Activated T-cell treated with anti-CD3 and anti-CD28 coated beads for 1 hour (primary cell): ENCODE measurements at places on chromosomes 16 and 17.

DNA sequence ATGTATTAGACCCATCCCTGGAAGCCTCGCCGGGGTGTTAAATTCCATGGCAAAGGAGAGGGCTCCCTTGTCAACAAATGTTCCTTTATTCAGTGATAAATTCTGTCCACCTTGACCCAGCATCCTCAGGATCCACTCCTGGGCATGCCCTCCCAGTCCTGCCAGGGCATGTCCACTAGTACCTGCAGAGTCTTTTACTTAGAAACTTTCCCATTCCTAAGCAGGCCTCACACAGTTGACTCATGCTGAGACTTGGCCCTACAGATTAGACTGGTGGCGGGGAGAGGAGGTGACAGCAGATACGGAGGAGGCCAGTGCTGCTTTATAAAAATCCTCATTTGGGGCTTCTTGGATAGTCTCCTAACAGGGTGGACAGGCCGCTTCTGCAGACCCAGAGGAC lies 88.8 kb downstream of the CYLD start:
- no peak for DNase-seq

DNA sequence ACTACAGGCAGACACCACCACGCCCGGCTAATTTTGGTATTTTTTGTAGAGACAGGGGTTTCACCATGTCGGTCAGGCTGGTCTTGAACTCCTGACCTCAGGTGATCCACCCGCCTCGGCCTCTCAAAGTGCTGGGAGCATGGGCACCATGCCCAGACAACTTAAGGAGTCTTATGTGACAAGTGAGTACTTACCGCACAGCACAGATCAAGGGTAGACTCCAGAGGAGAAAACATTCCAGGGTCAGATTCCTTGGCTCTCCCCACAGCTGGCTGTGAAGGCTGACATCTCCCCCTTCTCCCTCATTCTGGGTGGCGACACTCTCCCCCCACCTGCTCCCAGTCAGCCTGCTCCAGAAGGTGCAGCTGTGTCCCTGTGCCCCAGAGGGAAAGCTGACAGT lies 10.6 kb downstream of the ZSCAN10 start:
- no peak for DNase-seq

GRCh38 chr17:42233994-42234393 lies 39.7 kb upstream of the GHDC start:
- DNase-seq = no peak

- no peak for DNase-seq
Observed at GRCh38 chr17:39960524-39961041, 2.2 kb upstream of the GSDMA start.

GRCh38 chr16:4142268-4142667 lies 26.0 kb upstream of the ADCY9 start:
- peak; percentile 12 for DNase-seq

GRCh38 chr17:78998311-78999055 lies 11.1 kb downstream of the CANT1 start:
- DNase-seq = no peak

- DNase-seq = no peak
Observed at GRCh38 chr17:81924557-81925532, 2.7 kb downstream of the MAFG start.

- DNase-seq = no peak
Observed at GRCh38 chr16:66188917-66189725, 177.4 kb upstream of the CDH5 start.

DNA sequence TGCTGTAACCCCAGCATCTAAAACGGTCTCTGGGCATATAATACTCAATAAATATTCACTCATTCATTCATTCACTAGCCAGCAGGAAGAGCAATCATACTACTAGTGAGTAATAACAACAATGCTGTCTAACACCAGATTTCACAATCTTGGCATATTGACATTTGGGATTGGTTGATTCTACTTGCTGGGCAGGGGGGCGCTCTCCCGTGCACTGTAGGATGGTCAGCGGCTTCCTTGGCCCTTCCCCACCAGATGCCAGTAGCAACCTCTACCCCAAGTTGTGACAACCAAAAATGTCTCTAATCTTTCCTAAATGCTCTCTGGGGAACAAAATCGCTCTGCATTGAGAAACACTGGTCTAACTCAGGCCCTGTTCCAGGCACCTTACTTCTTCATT lies 20.7 kb downstream of the WFDC1 start:
- no peak for DNase-seq

GRCh38 chr16:73872856-73873255 lies 423.8 kb upstream of the PSMD7 start:
- no peak for DNase-seq

DNA sequence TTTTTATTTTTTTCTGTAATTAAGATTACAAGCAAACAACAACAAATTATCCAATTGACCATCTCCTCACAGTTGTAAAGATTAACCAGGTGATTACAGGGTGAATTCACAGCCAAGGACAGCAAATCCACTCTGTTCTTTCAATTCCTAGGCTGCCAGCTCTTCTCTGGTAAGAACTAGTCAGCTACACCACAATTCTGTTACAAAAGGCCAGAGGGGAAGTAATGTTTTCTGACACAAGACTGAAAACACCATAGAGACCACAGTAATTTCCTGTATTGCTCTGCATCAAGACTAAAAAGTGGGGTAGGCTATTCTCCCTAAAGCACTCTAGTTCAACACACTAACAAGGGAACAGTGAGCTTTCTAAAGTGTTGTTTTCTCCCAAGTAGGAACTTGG lies 10.6 kb downstream of the CA10 start:
- no peak for DNase-seq

DNA sequence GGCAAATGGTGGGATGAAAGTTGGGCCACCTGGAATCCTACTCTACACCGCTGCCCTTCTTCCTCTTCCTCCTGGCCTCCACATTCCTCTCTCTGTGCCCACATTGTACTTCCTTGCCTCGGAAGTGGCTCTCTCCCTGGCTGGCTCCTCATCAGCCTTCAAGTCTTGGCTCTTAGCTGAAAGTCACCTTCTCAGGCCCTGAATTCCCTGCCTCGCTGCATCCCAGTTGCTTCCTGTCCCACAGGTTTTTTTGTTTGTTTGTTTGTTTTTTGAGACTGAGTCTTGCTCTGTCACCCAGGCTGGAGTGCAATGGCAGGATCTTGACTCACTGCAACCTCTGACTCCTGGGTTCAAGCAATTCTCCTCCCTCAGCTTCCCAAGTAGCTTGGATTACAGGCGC lies 2.6 kb upstream of the PAM16 start:
- no peak for DNase-seq

DNA sequence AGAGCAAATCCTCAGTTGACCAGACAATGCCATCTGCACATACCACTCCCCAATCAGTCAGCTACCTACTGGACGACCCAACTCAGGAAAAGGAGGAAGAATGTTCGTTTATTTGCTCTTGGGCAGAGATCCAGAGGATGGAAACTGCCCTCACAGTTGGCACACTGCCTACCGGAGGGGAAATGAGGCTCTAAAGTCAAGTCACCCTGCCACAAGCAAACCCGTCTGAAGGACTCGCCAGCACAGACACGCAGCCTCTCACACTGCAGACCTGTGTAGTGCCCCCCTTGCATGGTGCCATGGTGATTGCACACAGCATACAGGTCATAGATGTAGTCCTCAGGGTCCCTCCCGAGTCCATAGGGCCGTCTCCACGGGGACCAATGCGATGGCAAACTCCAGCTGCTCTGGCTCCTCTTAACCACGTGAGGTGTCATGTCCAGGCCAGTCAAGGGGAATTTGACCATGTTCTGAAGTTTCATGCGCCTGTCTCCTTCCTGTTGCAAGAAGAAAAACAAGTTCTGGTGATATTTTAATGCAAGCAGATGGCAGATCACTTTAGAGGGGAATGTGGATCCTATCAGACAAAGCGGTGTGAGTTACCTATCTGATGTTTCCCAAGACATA lies 69.5 kb downstream of the USP31 start:
- no peak for DNase-seq

DNA sequence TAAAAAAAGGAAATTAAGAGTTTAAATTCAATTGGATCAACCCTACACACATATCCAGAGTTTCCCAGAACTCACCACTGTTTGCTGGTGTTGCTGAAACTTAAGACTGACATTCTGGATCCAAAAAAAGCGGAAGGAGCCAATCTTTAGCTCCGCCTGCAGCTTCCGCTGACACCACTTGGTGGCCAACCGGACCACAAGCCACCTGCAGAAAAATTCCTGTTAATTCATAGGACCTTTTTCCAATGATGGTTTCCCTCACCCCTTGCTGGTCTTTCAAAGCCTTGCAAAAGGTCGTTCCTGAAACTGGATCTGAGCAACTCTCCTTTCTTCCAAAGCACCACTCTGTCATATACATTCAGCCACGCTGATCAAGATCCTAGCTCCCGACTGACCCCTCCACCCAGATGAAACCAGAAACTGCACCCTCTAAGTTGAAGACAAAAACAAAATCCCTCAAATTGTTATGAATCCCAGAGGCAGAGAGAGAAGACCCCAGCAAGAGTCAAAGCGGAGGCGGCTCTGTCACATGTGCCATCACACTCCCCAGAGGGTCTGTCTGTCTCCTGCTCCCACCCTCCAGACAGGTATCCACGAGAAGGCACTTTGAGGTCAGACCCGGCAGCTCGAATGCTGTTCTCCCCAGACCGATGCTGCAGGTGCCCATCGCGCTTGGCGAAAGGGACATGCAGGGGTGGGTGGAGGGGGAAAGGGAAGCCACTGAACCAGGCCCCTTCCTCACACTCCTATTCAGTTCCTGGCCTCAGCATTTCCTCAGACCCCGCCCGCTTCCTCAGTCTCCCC lies 773 bp downstream of the BLTP2 start:
- DNase-seq = peak; percentile 10

GRCh38 chr16:1057252-1057932 lies 15.2 kb upstream of the SSTR5 start:
- DNase-seq = peak; percentile 69

GRCh38 chr17:73851921-73852320 lies 207.7 kb upstream of the SDK2 start:
- DNase-seq = no peak

DNA sequence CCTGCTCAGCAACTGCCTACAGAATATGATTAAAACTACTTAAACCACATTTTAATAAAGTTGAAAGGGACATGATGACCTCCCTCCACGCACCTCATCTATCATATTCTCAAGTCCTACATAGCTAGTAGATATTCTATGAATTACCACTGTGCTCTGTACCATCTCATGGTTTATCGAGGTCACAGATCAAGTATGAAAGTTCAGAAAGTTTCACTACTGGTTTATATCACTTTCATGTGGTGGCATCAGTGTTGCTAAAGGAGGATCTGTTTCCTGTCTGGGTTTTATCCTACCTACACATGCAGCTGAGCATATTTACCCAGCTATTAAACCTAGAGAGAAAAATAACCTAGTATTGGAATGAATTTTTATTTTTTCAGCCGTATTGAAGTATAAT lies 214.9 kb upstream of the MON1B start:
- no peak for DNase-seq

GRCh38 chr17:4176808-4177472 lies 33.9 kb downstream of the CYB5D2 start:
- no peak for DNase-seq

DNA sequence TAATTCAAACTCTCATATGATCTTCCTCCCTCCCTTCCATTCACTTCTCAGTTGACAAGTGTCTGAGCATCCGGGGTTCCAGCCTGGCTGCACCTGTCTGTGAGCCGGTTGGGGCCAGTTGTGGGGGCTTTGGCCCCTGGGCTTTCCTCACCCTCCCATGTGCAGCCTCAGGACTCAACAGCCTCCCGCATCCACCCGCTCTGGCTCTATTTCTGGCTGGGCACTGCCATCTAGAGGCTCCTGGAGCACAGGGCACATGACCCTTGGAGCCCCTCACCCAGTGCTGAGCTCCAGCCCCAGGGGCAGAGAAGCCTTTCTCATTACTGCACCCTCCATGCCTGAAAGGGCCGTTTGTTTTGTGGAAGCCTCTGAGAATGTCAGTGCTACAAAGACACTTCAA lies 43.3 kb downstream of the HAPSTR1 start:
- peak; percentile 38 for DNase-seq

DNA sequence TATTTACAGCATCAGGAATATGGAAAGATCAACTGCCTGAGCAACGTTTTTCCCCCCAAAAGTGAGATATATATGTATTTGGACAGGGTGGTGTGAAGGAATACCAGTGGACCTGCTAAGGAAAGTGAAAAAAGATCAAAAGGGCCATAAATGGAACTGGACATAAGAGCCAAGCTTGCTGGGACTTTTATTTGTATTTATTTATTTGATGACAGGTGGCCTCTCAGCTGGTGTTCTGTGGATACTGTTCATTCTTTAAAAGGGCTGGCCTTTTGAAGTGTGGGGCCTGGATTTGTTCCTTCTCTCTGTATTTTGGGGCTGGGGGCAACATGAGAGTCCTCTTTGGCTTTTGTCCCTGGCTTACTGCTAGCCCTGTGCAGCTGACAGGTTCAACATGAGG lies 306.6 kb upstream of the N4BP1 start:
- DNase-seq = no peak

DNA sequence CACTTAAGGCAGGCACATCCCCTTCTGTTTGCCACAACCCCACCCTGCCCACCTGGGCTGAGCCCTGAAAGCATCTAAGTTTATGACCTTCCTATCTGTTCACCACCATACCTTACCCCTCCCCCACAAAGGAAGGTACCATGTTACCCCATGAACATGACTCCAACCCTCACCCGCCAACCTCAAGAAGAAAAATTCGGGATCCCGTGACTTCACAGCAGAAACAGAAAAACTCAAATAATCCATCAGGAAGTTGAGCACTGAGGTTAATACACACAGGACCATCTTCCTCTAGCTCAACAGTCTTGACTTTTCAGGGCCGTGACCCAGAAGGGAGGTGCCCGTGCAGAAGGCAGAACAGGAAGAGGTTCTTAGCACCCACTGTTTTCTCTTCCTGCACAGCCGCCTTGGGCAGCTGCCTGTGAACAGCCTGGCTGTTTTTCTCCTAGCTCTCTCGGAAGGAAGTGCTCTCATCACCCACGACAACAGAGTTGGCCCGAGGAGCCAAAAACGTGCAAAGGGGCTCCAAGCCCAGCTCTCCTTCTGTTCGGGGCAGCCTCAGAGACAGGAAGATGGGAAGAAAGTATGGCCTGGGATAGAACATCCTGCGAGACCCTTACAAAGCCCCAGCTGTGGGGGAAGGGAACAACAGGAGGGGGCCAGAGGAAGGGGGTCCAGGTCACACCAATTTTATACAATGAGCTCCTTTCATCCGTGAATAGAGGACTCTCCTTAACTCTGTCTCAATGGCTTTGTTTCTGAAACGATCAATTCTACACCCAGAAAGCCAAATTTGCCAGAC lies 101.1 kb downstream of the XYLT1 start:
- peak; percentile 50 for DNase-seq

DNA sequence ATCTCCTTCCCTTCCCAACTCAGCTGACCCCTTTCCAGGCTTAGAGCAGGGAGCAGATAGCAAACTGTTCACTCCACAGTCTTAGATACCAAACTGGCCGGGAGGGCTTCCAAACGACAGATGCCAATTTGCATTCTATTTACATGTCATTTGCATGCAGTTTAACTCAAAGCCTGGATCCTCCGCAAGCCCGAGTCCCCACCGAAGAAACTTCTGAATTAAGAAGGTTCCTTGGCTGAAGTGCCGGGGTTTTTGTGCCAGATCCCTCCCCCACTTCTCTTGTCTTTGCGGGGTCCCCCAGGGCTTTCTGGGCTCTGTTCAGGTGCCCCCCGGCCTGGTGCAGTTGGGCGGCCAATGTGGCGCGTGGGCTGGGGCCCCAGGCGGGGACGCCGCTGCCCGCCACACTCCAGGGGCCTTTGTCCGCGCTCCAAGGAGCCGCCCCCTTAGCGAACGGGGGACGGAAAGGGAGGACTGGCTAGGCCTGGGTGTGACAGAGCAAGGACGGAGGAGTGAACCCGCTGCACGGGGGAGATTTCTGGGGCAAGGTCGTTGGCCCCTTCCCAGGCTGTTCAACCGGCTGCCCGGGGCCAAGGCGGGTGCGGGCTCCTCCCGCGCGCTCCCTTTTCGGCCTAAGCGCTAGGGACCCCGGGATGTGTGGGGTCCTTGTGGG lies 1.2 kb downstream of the GPRC5B start:
- no peak for DNase-seq
